ENCODE measurements at places on chromosomes 1 and 21.

DNA sequence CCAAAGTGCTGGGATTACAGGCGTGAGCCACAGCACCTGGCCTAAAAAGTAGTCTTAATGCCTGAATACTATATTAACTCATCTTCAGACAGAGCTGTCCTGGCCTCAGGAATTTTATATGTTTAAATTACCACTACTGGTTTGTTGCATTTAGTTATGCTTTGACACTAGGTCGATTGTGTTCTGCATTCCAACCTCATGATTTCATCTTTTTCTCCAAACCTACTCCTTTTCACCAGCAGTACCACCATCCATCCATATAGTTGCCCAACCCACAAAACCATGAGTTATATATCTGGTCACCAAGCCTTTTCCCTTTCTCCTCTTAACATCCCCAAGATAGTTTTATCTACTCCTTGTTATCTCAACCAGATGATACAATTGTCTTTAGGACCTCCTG lies 22.6 kb downstream of the FMO5 start:
- no peak for DNase-seq

DNA sequence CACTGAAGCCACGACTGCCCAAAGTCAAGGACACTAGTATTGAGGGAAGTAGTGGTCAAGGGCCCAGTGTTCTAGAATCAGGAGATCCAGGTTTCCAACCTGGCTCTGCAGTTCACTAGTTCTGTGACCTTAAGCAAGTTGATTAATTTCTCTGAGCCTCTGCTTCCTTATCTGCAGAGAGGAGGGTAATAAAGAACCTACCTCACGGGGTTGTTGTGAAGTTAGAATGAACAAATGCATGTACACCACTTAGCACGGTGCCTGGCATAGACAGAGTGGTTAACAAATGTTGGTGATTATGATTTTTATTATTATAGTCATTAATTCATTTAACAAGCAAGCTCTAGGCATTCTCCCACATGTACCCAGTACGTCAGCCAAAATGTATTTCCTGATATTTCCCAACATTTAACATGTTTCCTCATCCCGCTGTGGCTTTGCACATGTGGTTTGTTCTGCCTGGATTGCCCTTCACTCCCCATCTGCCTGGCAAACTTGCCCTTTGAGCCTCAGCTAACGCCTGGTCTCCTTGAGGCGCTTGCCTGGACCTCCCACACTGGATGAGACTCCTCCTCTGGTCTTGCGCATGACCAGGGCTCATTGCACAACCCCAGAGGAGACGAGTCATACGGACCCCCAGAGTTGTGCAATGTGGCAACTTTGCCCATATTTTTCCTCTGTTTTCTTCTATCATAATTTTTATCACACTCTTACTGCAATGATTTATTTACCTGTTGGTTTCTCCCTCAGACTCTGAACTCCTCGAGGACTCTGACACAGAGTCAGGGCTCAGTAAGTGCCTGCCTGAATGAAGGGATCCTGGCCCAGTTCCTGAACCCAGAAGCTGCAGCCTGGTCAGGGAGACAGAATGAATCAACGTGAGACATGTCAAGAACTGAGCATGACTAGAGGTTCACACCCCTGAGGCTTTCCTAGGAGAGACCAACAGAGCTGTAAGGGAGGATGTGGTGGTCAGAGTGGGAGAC lies 20.7 kb upstream of the MFSD2A start:
- DNase-seq: no peak

DNA sequence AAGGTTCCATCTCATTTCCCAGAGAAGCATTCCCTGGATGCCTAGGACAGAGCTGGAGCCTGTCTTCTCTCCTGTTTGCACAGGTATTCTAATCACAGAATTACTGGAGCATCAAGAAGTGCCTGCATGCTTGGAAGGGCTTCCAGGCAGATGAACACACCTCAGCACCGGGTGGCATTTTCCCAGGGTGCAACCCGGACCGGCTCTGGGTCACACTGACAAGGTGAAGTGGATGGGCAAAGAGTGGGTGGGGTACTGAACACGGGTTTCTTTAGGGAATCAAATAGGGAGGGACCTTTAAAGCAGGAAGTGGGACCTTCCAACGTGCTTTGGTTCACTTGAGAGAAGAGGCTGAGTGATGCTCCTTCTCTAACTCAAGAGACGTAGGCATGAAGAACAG lies 7.1 kb upstream of the PEF1 start:
- no peak for DNase-seq

GRCh38 chr1:203088441-203088840 lies 2.6 kb upstream of the MYOG start:
- no peak for DNase-seq

- DNase-seq: no peak
Measured at GRCh38 chr1:216830424-216831210, 107.4 kb upstream of the ESRRG start.

DNA sequence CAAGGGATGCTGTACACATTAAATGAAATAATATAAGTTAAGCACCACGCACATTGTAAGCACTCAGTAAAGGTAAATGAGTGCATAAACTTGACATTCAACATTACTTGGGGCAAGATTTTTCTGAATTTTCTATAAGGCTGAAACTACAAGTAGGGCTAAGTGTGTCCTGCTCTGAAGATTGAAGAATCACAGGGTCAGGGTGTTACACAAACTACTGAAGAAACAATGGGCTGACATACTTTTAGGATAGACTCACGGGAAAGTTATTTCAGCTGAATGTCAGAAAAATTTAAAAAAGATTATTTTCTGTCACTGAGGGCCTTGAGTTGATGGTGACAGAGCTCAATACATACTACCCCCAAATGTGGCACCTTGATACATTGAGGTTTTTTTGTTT lies 644.2 kb upstream of the PLXNA2 start:
- DNase-seq: no peak

DNA sequence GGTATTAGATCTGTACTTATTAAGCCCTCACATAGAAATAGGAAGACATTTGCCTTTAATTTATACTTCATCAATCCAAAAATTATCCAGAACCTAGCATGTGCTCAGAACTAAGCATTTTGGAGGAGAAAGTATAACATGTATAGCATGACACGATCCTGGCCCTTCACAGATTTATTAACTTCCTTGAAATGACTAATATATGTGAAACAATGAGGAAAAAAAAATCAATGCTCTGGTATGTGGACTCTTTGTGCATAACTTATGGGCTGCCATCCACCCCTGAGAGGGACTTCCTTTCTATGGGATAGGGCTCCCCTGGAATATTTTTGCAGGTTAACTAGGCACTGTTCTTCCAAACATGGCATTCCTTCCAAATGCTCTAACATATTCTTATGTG lies 36.6 kb downstream of the CCDC185 start:
- no peak for DNase-seq

DNA sequence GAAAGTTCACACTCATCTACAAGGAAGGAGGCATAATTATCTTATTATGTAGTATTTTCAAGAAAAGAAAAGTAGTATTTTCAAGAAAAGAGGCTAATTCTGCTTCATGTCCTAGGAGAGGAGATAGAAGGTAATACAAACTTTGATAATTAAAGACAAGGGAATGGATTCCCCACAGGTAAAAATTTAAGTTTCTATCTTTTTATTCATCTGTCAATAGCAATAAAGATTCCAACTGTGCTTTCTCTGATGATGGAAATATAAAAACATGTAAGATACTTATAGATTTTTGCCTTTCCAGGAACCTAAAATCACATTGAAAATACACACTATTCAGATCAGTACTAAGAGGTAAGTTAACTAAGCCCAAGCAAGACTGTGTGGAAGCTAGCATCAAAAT lies at the start of gene OR2M2:
Gene OR2M2 (plus strand): TSS at position 301 of the 400 bp plus-strand sequence. CDS start 5,165 bp downstream, outside the sequence.
- no peak for DNase-seq

- no peak for DNase-seq
Measured at GRCh38 chr21:42724226-42724920, 71.0 kb downstream of the PDE9A start.

- DNase-seq: no peak
Measured at GRCh38 chr1:196209983-196210382, 398.3 kb downstream of the KCNT2 start.

DNA sequence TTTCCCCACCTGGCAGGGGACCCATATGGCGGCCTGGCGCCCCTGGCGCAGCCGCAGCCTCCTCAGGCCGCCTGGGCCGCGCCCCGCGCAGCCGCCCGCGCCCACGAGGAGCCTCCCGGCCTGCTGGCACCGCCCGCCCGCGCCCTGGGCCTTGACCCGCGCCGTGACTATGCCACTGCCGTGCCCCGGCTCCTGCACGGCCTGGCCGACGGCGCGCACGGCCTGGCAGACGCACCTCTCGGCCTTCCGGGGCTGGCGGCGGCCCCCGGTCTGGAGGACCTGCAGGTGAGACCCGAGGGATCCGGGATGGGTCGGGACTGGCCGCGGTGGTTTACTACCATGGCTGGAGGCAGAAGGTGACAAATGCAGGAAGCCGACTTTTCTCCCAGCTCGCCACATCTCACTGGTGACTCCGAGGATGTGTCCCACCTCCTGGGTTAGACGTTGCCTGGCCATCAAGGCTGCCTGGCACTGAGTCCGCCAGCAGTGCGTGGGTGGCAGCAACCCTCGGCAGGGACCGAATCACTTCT lies 1.1 kb downstream of the TFAP2E start:
- no peak for DNase-seq

GRCh38 chr21:17925000-17925610 lies 105.9 kb upstream of the C21orf91 start:
- DNase-seq: peak; percentile 54

DNA sequence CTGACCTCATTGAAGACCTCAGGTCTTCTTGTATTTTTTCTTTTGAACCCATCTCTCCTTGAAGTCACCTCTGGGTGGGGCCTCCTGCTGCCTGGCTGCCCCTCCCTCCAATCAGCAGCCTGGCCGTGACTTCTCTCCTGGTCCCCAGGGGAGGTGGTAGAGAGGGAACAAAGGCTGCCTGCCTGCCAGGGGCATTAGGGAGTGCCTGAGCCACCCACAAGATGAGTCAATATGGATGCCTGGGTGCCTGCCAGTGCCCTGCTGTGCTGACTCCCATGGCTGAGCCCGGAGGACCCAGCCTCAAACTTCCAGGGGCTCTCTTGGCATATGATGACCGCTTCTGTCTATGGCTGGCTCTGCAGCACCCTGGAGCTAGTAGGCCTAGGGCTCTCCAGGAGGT lies 5.3 kb upstream of the CDCP2 start:
- DNase-seq: no peak

DNA sequence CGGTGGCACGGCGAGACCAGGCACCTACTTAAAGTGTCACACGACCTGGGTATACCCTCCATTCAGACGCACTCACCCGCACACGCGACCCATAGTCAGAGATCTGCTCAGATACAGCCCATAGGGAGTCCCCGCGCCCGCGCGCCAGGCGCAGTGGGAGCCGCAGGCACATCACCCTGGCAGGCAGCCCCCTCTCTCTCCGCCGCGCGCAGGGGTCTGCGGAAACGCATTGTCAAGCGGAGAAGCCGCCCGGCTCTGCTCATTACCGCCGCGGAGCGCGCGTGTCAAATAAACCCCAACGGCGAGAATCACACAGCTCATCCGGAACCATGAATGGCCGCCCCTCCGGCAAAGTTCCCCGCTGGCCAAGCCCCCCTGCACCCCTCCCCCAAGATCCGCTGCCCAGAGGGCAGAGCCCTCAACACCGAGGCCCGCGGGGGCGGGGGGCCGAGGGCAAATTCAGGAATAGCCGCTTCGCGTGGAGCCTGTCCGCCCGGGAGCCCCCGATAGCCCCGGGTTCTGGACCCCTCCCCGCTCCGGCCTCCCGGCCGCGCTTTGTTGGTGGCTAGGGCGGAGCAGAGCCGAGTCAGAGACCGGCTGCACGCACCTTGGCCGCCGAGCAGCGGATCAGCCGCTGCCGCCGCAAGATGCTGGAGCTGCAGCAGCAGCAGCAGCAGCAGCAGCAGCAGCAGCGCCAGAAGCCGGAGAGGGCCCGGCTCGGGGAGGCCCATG lies 522 bp downstream of the LRP8 start:
- peak; percentile 70 for DNase-seq

GRCh38 chr1:61124696-61125095 lies 42.3 kb downstream of the NFIA start:
- DNase-seq: no peak

DNA sequence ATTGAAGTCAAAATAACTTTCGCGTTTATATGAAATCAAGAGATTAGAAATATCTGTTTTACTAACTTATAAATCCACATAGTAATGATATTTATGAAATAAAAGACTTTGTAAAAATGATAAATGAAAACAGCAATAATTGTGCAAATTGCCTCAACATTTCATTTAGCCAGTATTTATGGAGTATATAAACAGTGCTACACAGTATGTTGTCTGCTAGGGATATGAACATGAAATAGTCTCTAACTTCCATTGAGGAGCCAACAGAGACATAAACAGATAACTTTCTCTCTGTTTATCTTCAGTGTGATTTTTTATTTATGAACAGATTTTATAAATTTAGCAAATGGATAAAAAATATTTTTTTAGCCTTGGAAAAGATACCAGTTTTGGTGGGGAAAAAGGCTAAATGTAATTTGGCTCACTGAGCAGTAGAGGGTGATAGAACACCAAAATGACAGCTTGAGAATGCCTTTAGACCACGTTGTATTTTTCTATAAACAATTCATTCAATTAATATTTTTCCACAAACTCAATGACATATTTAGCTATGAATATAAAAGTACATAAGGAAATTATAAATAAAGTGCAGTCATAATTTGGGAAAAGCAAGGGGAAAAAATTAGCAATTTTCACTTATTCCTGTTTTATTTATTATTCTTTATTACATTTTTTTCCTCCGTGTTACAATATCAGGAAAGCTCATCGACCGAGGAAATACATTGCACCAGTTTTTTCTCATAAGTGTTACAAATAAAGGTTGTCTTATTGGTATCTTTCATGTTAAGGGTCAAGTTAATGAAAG lies 47.5 kb upstream of the EEIG2 start:
- DNase-seq: no peak

DNA sequence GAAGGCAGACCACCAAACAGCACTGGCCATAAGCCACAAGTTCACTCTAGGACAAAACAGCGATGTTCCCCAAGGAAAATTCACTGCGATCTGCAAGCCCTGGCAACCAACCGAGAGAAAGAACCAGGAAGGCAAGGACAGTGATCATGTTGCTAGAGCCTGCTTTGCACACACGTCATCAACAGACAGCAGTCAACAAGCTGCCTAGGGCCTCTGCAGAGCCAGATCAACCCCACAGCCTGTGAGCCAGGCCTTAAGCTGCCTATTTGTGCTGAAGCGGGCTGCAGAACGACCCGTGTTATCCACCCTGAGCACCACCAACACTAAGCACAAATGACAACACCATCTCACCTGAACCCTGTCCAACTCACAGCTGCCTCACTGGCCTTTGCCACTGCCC lies 6.2 kb upstream of the YRDC start:
- DNase-seq: no peak

GRCh38 chr1:3883194-3883925 lies 16.7 kb downstream of the C1orf174 start:
- no peak for DNase-seq

- no peak for DNase-seq
Measured at GRCh38 chr21:26490771-26491170, 82.3 kb downstream of the CYYR1 start.
